ENCODE measurements at places on chromosomes 13 and 19.

DNA sequence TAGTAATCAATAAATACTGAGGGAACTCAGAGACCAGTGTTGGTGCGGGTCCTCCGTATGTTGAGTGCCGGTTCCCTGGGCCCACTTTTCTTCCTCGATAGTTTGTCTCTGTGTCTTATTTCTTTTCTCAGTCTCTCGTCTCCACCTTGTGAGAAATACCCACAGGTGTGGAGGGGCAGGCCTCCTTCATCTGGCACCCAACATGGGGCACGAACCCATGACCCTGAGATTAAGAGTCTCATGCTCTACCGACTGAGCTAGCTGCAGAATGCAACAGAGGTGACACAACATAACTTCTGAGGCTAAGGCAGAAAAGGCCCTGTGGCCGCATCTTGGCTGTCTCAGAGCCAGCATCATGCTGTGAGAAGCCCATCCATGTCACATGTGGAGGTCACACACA is 5.3 kb upstream of the ZNF613 start:
- no peak for DNase-seq

- DNase-seq, result no peak
Observed at GRCh38 chr13:113635709-113636108, 22.3 kb downstream of the ATP4B start.

GRCh38 chr13:31322026-31322425 is 122.3 kb downstream of the B3GLCT start:
- DNase-seq, result peak; percentile 53

- DNase-seq, result no peak
Observed at GRCh38 chr19:18045307-18046050, 37.5 kb downstream of the ARRDC2 start.

DNA sequence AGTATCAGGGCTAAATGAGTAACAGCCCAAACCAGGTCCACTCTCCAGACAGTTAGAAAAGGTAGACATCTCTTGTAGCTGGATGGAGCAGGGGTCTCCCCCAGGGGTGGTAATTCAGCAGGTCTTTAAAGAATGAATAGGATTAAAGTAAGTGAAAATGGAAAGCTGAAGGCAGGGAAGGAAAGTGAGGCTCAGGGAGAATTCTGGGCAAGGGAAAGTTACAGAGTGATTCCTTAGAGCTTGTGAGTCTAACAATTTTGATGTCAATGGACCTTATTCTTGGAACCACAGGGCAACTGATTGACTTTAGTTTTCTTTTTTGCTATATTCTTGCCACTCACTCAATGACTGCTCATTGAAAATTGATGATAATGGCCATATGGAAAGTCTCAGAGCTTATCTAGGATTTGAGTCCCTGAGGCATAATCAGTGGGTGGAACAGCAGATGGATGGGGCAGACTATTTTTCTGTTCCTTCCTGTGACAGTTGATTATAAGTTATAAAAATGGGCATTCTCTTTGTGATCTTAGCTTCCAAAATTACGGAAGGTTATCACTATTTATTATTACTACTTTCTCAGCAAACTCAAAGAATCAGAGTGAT is 76.9 kb downstream of the LRCH1 start:
- DNase-seq, result no peak

DNA sequence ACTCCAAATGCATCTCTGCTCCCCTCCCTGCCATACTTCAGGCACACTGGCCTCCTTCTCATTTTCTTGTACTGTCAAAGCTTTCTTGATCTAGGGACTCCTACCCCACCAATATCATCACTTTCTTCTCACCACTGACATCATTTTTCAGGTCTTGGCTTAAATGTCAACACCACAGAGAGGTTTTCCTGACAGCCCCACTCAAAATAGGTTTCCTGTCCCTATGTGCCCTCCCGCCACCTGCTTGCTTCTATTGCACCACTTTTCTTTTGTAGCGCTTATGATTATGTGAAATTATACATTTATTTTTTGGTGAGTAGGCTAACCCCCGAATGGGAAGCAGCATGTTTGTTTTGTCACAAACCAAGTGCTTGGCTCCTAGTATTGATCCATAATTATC is 164.6 kb downstream of the NDFIP2 start:
- DNase-seq, result no peak

DNA sequence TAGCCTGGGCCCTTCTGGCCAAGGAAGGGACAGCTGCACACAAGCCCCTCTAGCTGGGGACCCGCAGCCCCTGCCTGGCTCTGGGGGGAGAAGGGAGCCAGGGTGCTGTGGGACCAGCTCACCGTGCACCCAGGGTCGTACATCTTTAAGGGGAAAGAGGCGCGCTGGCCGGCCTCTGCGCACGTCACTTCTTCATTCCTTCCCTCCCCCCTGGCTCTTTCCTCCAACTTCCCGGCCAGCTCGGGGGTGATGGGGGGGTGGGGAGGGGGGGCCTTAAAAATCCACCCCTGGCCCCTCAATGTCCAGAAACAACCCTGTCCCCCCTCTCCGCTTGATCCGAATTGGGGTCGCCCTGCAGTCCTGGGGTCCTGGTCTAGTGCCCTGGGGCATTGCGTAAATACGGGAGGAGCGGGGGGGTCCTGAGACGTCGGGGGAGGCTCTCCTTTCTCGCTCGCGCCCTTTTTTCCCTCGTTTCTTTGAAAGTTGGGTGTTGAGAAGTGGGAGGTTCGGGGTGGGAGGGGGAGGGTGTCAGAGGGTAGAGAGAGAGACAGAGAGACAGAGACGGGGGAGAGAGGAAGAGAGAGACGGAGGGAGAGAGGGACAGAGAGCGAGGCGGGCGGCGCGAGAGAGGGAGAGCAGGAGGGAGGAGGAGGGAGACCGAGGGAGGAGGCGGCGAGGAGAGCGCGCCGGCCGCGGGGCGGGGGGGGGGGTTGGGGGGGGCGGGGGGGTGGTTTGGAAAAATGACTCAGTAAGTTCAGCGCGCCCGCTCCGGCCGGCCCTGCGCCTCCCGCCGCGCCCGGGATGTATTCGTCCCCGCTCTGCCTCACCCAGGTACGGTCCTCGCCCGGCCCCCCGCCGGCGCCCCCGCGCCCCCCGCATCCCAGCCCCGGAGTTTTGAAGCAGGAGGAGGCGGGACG is at the start of gene NFIC:
Gene NFIC (plus strand): TSS at position 748 of the 917 bp plus-strand sequence. CDS start 54 bp downstream, at position 802.
- peak; percentile 88 for DNase-seq

DNA sequence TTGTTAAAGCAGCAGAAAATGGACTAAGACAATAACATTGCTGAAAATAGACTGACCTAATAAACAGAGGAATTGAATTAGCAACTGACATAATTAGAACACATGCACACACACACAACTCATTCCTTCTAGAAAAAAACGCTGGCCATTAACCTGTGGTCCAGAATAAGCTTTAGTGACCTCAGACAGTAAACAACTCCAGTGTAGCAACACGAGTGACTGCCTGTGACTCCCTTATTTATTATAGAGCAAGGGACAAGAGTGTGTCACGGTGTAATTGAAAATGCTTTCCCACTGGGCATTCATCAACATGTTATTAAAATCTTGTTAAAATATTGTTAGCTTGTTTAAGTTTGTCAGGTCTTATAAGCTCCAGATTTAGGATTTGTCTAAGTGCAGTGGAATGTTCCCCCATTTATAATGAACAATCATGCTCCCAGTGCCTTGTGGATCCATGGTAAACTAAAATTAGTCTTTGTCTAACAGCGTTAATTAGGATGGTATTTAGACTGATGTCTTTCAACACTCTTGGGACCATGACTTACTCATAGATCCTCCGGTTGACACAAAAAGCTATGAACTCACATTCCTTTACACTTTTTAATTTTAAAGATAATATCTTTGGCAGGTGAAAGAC is 111.7 kb upstream of the IRS2 start:
- DNase-seq, result no peak

DNA sequence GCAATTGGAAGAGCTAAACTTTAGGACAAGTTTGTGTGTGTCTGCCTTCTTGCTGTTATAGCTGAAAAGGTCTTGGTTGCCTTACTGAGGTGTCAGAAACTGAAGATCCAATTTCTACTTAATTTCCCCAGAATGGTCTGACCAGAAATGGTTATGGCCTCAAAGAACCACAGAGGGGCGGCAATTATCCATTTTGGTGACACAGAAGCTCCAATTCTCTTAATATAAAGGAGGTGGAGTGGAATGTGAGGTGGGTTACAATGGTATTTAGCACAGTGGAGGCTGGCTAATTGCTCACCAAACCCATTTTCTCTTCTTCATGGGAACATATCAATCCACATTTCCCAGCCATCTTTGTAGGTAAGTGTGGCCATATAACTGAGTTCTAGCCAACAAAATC is 1157.2 kb downstream of the OLFM4 start:
- no peak for DNase-seq

- peak; percentile 29 for DNase-seq
Observed at GRCh38 chr19:53945441-53945840, 17.3 kb upstream of the CACNG8 start.

- DNase-seq, result no peak
Observed at GRCh38 chr13:110218581-110219201, 88.3 kb downstream of the COL4A1 start.

DNA sequence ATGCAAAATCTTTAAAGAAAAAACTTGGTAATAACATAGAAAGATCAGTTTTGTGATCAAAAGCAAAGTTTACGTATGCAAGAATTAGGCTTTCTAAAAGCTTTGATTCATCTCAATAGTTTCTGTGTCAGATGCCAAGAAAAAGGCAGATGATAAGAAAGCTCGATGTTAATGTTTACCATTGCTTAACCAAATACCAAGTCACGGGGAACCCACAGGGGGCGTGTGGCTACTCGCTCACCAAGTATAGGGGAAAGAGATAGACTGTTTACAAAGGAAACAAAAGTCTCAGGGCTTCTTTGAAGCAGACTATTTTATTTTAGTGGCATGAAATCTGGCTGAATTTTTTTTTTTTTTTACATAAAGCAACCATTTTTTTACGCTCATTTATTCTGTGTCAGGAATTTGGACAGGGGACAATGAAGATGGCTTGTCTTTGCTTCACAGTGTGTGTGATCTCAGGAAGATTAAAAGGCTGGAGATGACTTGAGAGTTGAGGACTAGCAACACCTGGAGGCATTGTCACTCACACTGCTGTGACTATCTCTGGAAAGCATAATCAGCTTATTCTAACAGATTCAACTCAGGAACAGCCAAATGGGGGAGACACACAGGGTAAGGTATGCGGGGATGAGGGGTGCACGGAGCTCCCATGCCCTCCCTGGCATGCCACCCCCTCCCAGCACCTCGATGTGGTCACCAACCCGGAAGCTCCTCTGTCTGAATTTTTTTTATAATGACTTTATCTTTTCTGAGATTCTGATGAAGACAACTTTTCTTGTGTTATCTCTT is 24.9 kb downstream of the RCBTB1 start:
- DNase-seq, result peak; percentile 89

- peak; percentile 24 for DNase-seq
Observed at GRCh38 chr19:51158474-51159129, 16.5 kb downstream of the SIGLEC7 start.

DNA sequence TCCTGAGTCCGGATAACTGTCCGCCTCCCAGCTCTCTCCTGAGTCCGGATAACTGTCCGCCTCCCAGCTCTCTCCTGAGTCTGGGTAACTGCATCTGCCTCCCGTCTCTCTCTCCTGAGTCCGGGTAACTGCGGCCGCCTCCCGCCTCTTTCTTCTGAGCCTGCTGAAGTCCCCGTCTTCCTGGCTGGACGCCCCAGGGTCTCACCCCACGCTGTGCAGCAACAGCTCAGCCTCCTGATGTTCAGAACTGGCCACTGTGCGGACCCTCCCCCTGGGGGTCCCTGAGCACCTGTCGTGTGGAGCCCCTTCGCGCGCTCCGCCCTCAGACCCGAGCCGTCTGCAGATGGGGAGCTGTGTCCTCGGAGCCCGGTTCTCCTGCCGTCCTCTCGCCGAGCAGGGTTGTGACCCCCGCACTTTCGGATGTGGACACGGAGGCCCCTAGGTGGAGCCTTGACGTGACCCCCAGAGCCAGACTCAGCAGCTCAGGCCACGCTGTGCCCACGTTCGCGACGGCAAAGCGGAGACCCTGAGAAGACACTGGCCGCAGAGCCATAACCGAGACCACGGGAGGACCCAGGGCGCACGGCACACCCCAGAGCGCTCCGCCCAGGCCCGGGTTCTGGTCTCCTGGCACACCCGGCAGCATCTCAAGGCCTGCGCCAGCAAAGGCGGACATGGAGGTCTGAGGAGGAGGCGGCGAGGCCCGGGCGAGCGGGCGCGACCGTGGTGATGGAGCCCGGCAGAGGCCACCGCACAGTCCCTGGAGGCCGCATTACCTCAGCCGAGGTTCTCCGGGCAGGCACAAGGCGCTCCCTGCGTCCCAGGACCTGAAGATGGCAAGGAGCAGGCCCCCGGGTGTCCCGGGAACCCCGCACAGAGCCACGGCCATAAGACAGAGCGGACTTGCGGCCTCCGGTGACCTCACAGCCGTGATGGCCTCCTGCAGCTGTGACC is 15.9 kb downstream of the SBNO2 start:
- DNase-seq, result no peak

- no peak for DNase-seq
Observed at GRCh38 chr13:53254500-53254899, 225.9 kb downstream of the OLFM4 start.

DNA sequence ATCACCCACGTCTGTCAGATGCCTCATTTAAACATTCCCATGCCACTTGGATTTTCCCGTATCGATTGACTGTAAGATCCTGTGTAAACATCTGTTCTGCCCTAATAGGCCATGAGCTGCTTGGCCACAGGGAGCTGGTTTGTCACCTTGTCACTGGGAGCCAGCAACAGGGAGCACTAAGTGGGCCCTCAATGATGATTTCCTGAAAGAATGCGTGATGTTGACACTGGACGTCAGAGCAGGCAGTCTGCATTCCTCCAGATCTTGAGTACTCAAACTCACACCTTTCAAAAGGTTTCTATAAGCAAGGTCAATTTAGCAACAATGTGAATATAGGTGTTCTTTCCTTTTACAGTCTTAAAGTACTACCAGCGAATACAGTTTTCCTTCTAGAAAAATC is 78.8 kb downstream of the TUBGCP3 start:
- DNase-seq, result no peak

DNA sequence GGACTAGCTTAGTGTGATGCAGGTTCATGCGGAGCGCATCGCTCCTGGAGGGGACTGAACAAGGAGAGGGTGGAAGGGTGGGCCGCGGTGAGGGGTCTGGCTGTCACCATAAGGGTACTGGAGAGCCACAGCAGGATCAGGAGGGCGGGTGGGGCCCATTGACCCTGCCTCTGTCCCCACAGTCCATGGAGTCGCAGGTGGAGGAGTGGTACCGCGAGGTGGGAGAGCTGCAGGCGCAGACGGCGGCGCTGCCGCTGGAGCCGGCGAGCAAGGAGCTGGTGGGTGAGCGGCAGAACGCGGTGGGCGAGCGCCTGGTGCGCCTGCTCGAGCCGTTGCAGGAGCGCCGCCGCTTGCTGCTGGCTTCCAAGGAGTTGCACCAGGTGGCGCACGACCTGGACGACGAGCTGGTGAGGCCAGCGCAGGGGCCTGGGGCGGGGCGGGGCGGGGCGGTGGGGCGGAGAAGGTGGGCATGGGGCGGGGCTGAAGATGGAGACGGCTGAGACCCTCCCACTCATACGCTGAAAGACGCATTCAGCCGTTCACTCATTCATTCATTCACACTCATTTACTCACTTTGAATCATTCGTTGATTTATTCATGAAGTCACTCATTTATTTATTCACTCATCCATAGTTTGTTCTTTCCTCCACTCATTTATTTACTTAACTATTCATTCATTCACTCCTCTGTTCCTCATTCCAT is 27.5 kb upstream of the SHKBP1 start:
- peak; percentile 34 for DNase-seq
